ENCODE measurements at places on chromosomes 6 and 20.
A peak's percentile ranks its signal among the peaks of the same experiment; 100 is the strongest.

DNA sequence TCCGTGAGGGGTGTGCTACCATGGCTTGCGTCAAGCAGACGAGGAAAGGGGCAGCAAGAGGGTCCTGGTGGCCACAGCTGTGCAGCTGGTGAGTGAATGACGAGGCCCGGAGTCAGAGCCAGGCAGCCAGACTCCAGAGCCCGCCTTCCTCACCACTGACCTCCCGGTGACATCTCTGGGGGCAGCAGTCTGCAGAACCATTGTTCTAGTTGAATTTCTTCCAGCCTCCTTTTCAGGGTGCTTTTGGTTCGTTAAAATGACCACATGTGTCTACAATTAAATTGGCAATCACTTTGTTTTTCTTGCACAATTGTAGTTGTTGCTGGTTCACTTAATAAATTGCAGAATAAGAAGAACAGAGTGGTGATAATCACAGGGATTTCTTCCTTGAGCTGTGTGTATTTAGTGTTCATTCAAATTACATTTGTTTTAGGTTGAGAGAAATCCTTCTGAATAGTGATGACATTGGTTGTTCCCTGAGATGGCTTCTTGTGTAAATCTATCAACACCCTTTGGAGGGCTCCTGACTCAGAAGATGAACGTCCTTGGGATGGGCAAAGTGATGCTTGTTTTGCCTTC lies 96.4 kb downstream of the TULP4 start:
- DNase-seq: no peak

DNA sequence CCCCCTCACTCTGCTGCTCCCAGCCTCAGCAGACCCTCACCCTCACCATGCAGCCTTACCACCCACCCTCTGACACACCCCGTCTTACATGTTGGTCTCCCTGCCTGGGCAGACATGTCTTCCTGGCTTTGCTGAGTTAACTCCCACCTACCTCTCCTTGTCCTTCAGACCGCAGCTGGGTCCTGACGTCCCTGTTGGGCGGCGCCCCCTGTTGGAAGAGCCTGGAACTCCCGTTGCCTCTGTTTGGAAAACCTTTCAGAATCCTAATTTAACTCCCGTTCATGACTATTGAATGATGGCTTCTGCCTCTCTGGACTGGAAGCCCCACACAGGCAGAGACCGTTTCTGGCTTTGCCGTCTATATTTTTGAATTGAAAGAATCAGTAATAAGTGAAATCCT lies 245.1 kb downstream of the MYLK4 start:
- no peak for DNase-seq

DNA sequence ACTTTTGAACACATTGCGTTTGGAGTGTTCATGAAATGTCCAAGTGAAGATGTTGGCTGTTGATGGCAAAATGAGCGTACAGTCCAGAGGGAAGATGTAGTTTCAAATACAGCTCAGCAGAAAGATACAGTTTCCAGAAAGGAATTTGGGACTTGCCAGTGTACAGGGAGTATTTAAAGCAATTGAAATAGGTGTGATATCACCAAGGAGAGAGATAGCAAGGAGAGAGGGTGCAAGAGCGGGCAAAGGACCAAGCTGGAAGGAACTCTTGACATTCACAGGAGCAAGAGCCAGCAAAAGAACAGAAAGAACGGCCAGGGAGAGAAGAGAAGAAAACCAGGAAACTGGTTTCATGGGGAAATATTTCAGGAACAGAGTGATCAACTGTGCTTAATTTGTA lies 47.8 kb downstream of the CARMIL1 start:
- no peak for DNase-seq

DNA sequence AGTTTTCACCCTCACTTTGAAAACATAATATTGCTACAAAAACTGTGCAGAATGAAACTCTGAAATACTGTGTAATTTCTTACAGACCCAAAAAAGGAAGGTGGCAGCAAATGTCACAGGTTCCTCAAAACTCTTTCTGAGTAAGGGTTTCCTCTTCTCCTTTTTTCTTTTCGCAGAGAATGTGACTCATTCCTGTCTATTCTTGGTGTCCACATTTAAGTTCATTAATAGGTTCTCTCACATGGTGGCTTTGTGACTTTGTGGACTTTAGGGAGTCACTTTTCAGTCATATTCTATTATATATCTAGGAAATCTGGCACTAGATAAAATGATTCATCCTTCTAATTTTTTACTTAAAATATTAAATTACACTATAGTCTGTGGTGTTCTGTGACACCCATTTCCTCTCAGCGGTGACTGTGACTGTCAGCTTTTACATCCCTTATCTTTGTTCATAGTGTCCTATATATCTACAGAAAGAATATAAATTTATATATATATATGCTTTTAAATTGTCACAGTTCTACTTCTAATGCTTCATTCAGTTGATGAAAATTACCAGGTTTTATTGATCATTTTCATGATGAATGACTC lies 126.8 kb upstream of the HCRTR2 start:
- DNase-seq: peak; percentile 1

GRCh38 chr20:62511300-62511914 lies 35.6 kb upstream of the GATA5 start:
- no peak for DNase-seq

- DNase-seq: no peak
These were observed 24.0 kb downstream of the TSHZ2 start for GRCh38 chr20:52996130-52996529.

GRCh38 chr20:31543966-31544598 lies 29.8 kb downstream of the HM13 start:
- DNase-seq: no peak

- no peak for DNase-seq
These were observed 33.8 kb upstream of the FAM135A start for GRCh38 chr6:70379473-70380013.

DNA sequence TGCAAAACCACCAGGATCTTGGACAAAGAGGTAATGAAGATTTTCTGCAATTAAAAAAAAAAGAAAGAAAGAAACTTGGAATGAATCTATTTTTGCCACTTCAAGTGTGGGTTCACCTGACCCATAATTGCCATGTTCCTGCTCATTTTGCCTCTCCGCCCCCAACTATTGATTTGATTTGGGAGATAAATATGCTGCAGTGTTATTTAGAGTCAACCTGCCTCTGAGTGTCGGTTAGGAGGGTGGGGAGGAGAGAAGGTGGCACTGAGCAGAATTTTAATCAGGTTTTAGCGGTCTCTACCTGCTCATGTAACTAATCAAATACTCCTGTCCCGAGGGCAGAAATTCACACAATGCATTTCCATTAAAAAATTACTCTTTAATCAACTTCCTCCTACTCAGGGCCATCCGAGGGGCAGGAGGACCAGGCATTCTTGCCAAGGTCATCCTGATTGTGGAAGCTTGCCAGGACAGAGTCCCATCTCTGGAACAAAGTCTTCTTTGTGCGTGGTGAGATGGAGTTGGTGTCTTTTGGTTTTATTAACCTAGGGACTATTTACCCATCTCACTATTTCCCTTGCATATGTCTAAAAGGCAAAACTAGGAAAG lies 300.1 kb downstream of the CDH26 start:
- no peak for DNase-seq

DNA sequence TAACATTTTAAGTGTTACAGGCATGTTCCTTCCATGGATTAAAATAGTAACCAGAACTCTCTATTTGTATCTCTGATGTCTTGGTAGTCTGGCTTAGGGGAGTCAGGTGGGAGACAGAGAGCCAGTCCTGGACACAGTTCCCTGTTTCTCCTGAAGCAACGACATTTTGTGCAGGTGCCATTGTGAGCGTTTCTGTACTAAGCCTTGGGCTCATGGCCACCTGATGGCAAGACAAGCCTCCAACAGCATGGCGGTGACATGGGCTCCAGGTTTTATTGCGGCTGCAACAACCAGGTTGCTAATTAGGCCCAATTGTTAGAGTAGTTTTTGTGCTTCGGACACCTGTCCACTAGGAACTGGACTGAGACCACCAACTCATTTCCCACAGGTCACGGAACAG lies 105.3 kb downstream of the PRDM13 start:
- DNase-seq: no peak

DNA sequence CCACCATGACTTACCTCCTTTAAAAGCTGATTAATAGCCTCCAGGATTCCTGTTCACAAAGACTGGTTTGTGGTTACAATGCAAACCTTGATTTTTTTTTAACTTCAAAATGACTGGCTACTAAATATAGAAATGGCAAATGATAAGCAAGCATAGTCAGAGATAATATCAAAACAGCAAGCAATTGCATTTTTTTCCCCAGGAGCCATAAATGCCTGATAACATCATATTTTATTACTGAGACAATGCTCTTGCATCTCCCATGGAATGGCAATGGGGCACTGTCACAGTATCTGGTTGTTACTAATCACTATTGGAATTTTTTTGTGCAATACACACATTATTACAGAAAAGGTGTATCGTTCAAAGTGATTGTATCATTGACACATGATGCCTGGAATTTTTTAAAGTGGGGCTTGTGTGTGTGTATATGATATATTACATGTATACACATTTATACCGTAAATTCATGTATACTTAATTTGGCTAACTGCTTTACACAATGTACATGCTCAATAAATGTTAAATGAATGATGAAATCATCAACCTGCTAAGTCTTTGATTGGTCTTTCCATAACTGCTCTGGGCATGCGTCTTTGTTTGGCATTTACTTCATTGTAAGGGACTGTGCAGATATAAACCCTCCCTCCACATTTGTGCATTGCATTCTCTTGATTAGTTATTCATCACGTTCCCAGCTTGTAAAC lies 980 bp upstream of the SALL4 start:
- no peak for DNase-seq

GRCh38 chr20:11540558-11540957 lies 377.1 kb upstream of the BTBD3 start:
- DNase-seq: no peak

- no peak for DNase-seq
These were observed 436.8 kb upstream of the AGPAT4 start for GRCh38 chr6:161710698-161711097.

DNA sequence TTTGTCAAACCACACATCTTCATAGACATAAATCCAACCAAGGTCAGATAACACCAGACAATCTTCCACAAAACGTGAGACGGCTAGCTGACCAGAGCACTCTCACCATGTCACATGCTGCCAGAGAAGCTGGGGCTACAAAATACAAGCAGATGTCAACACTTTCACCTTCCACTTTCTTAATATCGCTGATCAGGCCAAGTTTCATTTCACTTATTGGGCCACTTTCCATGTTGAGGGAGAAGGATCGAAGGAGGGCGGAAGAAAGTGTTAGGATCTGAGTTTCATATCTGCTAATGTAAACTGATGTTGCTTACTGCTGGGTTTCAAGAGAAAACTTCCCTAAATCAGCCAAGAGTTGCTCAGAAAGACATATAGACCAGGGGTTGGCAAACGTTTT lies 177.0 kb upstream of the PRDM1 start:
- no peak for DNase-seq

DNA sequence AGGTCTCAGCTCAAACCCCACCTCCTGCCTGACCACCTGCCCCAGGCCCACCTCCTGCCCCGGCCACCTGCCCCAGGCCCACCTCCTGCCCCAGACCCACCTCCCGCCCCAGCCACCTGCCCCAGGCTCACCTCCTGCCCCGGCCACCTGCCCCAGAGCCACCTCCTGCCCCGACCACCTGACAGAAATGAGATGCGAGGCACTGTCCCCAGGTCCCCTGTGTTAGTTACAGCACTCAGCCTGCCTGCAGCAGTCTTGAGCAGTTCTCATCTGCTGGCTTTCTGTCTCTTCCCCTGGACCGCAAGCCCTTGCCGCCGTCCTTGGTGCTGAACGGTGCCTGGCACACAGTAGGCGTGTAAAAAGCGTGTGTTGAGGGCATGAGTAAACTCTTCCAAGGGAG lies 79.5 kb downstream of the CDH4 start:
- DNase-seq: no peak

DNA sequence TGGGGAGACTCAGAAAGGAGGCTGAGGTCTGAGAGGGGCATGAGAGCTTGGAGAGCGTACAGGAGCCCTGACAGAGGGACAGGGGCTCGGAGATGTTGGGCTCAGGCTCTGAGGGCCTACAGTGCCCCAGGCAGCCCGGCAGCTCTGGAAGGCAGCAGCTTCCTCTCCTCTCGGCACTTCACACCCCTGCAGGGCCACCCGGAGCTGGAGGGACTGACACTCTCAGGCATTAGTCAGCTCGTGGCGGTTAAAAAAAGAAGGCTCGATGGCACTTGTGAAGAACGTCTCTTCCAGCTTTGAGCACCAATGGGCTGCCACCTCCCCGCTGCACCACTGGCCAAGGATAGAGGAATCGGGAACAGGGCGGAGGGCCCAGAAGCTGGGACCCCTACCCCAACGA lies 62.6 kb upstream of the SIRPA start:
- no peak for DNase-seq

DNA sequence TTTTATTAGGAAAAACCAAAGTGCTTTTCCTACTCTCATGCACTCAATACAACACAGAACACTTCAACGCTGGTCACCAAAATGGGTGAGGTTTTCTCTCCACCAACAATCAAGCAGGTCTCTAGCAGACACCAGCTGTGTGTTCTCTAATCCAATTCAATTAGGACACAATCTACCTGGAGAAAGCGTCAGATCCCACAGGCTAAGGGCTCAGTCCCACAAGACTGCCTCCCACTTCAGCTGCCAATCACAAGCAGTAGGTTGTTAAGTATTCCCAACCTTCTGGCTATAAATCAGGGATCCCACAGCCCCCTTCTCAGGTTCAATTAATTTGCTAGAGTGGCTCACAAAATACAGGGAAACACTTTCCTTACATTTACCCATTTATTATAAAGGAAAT lies 47.7 kb downstream of the STMND1 start:
- DNase-seq: no peak

GRCh38 chr6:30570263-30570662 lies 979 bp upstream of the ABCF1 start:
- no peak for DNase-seq

GRCh38 chr6:42136508-42137193 lies 5.8 kb downstream of the C6orf132 start:
- no peak for DNase-seq

DNA sequence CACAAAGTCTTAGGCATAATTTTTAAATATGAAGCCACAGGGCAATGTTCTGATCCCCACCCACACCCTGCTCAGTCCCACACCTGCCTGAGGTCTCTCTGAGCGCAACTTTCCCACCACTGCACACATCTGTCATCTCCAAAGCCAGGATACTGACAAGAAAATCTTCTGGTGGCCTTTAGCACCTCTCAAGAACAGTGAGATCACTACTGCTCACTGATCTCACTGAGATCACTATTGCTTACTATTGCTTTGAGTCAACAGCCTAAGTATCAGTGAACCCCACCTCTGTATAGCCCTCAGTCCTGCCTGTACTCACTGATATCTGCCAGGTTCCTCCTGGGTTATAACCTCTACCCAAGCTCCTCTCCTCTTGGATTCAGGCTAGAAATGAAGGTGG lies 6.4 kb downstream of the TNFRSF21 start:
- DNase-seq: no peak

- DNase-seq: no peak
These were observed 52.3 kb downstream of the SOBP start for GRCh38 chr6:107542192-107542668.

- no peak for DNase-seq
These were observed 73.1 kb downstream of the OPN5 start for GRCh38 chr6:47854971-47855370.

GRCh38 chr6:137084865-137085617 lies 40.3 kb upstream of the IL20RA start:
- no peak for DNase-seq

- DNase-seq: no peak
These were observed 72.8 kb downstream of the MDGA1 start for GRCh38 chr6:37624606-37625574.

- no peak for DNase-seq
These were observed 53.7 kb downstream of the MOCS1 start for GRCh38 chr6:39880594-39880993.

- no peak for DNase-seq
These were observed 142.1 kb downstream of the HAO1 start for GRCh38 chr20:7798176-7798575.

GRCh38 chr6:112450663-112451062 lies 103.5 kb downstream of the RFPL4B start:
- DNase-seq: no peak
